Putamen (tissue), 1 donor: ENCODE measurements at places on chromosomes 7 and 10.

GRCh38 chr10:101691081-101691480, 3.9 kb downstream of the FBXW4 start:
- DNase-seq, result no peak

- no peak for DNase-seq
Measured at GRCh38 chr7:92595281-92595680, 5.1 kb upstream of the FAM133B start.

GRCh38 chr7:51328351-51328801, 11.8 kb upstream of the COBL start:
- no peak for DNase-seq

DNA sequence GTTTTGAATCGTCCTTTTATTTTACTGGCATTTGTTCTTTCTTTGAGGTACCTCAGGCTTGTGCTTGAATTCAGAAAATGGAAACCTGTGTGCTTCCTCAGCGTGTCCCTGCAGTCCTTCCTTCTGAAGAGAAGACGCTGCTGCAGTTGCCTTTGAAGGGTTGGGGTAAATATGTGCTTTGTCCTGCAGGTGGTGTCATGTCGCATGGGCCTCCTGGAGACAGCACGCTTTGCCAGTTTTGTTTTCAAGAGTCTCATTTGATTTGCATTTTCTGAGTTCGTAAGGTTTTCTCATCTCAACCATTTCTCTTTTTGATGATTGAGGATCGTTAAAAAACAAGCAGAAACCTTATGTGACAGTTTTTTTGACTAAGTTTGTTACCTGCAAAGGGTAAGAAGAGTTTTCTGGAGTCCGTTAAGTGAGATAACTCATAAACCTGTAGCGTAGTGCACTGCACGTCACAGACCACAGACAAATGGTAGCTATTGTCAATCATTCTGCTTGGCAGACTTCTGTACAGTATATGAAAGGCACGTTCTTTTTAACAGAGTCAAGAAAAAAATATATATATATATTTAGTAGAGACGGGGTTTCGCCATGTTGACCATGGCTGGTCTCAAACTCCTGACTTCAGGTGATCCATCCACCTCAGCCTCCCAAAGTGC, 57.0 kb downstream of the CDC123 start:
- no peak for DNase-seq

GRCh38 chr10:130254662-130255061, 118.5 kb downstream of the GLRX3 start:
- no peak for DNase-seq

- DNase-seq, result no peak
Measured at GRCh38 chr7:120915314-120916105, 35.1 kb upstream of the ING3 start.

GRCh38 chr10:33781606-33782395, 447.3 kb upstream of the NRP1 start:
- no peak for DNase-seq

DNA sequence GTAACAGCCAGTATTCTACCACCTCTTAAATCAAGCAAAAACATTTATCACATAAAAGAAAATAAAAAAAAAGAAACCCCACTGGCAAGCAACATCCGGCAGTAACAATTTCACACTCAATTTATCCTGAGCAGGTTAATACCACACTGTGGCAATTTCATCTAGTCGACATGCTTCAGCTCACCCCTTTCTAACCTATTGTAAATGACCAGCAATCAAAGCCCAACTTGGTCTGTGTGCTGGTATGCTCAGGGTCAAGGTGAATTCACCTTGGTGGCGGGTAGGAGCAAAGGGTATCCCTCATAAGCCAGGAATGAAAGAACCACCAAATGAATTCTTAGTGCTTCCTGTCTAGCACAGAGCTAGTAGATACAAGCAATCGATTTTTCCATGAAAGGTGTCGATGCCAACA, 109.1 kb upstream of the AFAP1L2 start:
- DNase-seq, result no peak

- no peak for DNase-seq
Measured at GRCh38 chr7:93097388-93097787, 20.4 kb downstream of the SAMD9 start.

DNA sequence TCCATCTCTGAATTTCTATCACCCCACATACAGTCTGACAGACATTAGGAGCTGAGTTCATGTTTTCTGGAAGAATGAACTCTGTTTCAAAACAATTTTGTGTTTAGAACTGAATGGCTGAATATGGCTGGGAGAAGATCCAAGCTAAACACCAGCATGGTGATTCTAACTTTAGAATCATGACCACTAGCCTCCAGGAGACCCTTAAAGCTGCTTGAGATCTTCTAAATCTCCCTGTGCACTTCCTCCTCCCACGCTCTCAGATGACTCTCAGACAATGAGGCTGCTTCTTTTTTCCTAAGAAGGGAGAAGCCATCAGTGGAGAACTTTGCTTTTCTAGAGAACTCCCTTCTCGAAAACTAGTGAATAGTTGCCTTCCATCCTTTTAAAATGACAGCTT, 711.2 kb downstream of the GRID1 start:
- no peak for DNase-seq

DNA sequence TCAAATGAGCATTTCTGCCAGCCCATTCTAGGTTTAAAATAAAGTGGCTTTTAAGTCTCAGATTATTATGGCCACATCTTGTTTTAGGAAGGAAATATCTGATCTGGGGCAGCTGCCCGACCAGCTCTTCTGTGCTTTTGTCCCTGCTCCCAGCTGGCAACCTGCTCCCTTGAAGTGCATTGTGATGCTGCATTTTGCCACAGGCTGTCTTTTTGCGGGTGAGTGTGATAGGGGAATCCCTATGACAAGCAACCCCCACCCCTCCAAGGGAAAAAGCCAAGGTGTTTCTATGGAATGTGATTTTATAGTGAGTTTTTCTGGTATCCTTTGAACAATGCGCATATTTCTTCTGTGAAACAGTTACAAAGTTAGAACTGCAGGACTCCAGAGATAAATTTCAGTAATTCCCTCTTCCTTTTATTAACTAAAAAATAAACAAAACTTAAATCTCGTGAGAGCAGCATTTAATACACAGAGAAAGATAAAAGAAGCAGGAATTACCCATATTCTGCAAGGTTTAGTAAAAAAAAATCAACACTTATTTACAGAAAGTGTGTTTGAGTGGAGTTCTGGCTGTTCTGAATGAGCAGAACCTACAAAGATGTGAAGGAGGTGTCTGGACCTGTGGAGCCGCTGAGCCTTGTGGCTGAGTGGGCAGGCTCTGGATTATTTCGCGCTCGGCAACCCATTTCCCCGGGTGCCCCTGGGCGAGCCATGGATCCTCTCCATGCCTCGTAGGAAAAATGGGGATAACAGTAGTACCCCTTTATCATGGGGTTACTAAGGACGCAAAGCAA, 10.1 kb upstream of the HPS1 start:
- no peak for DNase-seq

- no peak for DNase-seq
Measured at GRCh38 chr10:58721601-58722281, 209.1 kb downstream of the BICC1 start.

GRCh38 chr10:24238519-24239247, 29.7 kb downstream of the KIAA1217 start:
- DNase-seq, result no peak

GRCh38 chr7:48832303-48832845, 92.0 kb upstream of the CDC14C start:
- DNase-seq, result peak; percentile 45

DNA sequence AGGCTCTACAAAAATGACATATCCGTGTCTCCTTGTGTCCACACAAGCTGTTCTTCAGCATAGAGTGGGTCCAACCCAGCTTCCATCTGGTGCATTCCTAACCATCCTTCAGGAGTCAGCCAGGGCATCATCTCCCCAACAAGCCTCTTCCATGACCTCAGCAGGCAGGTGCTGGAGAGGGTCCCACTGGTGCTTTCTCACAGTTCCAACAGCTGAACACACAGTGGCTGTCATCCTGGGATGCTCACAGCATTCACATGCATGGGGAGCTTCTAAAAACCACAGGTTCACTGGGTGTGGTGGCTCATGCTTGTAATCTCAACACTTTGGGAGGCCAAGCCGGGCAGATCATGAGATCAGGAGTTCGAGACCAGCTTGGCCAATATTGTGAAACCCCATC, 6.4 kb upstream of the CYP3A4 start:
- no peak for DNase-seq

DNA sequence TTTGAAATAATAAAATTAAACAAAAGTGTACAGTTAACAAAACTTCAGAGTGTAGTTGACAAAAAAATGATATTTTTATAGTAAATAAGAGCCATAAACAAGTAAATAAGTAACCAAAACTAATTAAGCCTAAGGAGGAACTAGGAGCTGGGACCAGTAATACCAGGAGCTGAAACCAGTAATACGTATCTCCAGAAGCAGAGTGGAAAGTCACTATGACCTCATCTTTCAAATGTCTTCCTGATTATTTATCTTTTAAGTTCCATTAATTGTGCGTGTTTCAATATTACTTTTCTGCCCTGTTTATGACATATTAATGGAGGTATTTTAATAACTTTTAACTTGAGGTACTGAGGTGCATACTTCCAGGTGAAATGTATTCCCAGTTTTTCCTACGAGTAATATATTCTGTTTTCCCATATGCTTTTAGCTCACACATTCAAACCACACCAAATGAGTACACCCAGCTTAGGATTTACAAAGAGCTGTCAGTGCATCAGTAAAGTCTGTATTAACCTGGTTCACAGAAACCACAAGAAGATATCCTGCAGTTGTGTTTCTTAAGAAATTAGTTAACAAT, 283.7 kb upstream of the HGF start:
- DNase-seq, result no peak

DNA sequence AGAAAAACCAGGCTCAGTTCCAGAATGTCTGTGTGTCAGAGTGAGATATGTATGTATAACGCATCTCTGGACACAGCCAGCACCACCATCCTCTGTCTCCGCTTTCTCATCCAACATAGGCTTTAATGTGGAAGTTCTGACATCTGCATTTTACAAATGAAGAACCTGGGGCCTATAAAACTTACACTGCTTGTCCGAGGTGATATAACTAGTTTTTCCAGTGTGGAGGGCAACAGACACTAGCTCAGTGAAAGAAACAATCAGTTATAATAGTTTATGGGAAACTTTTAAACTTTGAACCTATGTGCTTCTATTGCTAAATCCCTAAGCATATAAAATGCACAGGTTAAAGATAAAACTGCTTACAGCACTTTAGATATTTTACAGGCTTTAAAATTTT, 208.7 kb downstream of the CRPPA start:
- DNase-seq, result no peak

- DNase-seq, result no peak
Measured at GRCh38 chr7:152543799-152544198, 108.0 kb upstream of the KMT2C start.

DNA sequence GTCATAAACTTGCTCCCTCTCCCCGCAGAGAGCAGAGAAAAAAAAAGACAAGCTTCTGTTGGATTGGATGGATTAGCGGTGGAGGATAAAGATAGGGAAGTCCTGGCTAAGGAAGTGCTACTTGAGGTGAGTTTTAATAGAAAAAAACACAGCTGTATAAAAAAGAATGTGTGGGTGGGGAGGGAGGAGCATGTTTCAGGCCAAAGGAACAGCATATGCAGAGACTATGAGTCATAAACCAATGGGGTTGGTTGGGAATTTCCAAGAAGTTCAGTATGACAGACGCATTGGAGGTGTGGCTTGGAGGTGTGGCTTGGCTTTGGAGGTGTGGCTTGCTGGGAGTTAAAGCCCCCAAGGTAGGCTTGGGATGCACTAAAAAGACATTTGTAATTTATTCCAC, 103.0 kb upstream of the LSM8 start:
- no peak for DNase-seq

DNA sequence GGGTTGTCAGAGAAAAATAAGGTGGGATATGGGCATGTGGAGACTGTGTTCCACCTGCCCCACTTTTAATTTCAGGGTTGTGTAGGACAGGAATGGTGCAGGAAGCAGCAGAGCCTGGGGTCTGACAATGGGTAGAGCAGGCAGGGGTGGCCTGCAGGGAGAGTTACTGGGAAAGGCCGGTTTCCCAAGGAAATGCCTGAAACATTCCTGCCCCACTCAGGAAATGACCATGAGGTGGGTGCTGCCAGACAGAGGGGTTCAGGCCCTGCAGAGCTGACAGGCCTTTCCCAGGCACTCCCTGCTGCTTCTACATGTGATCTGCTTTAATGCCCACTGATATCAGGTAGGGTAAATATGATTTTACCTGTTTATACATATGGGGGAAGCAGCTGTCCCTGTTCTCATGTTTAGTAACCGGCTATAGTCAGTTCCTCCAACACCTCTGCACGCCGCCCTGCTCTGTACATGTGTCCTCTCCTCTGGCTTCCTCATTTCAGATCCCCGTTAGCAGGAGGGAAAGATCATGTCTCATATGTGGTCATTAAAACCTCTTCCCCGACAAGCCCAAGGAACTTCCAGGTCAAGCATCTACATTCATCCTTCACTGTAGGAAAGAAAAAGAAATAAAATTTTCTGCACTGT, 118.6 kb upstream of the PRSS58 start:
- DNase-seq, result no peak

DNA sequence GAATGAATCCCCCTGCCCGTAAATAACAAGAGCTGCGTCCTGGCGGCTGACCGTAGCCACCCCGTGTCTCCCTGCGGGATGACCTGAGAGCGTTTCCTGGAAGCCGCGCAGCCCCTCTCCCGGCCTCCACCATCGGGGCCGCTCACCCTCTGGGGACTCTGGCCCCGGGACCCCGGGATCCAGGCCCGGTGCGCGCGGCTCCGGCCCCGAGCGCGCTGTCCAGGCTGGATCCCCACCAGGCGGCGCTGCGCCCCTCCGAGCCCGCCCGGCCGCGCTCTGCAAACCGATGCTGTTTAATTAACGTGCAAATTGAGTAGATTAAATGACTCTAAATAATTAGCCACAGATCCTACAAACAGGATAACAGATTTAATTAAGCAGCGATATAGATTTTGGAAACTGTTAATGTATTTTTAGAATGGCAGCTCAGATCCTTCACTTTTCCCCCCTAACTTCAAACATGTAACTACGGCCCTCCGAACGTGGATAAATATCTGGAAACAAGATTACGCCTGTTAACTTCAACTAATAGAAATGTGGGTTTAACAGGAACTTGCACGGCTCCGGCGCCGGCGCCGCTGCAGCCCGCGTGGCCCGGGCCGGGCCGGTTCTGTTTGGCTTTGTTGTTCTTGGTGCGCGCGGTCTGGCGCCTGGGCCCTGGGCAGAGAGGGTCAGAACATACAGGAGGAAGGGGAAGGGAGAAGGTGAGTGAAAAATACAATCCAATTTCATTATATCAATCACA, 7.1 kb upstream of the UNCX start:
- no peak for DNase-seq

DNA sequence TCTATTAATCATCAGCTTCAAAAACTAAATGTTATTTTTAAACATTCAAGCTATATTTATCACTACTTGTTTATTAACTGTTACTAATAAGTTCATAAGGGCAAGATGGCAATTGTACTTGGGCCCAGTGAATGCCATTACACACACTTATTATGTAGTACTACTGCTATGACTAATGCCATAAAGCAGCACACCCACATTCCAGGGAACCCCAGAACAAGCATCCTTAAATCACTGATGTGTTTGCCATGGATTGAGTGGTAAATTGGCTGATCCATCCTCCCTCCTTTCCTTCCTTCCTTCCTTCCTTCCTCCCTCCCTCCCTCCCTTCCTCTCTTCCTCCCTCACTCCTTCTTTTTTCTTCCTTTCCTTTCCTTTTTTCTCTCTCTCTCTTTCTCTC, 37.4 kb upstream of the RSU1 start:
- no peak for DNase-seq

GRCh38 chr7:121562259-121562658, 166.2 kb upstream of the FAM3C start:
- DNase-seq, result no peak

GRCh38 chr10:78972160-78972946, 96.4 kb upstream of the ZMIZ1 start:
- peak; percentile 91 for DNase-seq
